Caco-2 (cell line): ENCODE measurements at places on chromosomes 1 and 21.

DNA sequence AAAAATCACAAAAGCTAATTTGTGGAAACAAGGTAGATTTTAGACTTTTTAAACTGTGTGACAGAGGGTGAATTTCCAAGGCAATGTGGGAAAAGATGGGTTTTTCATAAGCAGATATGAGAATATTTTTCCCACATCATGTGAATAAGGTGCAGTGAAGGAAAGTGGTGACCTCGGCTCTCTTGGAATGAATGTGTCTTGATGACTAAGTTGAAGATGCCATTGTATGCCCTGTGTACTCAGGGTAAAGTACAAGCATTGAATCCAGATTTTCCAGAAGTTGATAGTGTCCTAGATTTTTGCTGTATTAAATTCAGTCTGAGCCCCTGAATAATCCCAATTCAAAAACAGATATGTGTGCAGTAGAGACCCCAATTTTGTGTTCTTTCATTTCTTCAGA lies 442.6 kb upstream of the ADGRL2 start:
- no peak for DNase-seq

DNA sequence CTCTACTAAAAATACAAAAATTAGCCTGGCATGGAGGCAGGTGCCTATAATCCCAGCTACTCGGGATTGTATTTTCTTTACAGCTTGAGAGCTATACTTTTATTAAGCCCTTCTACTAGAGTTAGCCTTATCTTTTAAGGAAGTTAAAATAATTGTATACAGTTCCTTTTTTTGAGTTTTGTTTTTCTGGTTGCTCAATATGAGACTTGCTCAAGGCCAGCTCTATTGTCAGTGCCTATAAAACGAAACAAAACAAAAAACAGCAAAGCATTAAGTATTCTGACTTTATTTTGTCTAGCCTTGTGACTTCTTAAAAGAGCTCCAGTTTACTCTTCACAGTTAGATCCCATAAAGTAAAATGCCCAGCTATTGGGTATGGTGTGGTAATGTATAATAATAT lies 17.2 kb downstream of the PKN2 start:
- no peak for DNase-seq

- peak; percentile 17 for DNase-seq
These were observed 16.2 kb upstream of the COL18A1 start for GRCh38 chr21:45388611-45389296.

- peak; percentile 72 for DNase-seq
These were observed 12.2 kb upstream of the RIPK4 start for GRCh38 chr21:41778930-41779600.

GRCh38 chr1:243320224-243320623 lies 64.4 kb downstream of the SDCCAG8 start:
- DNase-seq: no peak

- DNase-seq: no peak
These were observed 4.3 kb upstream of the FUCA1 start for GRCh38 chr1:23872421-23872820.

- no peak for DNase-seq
These were observed 1.3 kb upstream of the PYGO2 start for GRCh38 chr1:154962795-154963330.

DNA sequence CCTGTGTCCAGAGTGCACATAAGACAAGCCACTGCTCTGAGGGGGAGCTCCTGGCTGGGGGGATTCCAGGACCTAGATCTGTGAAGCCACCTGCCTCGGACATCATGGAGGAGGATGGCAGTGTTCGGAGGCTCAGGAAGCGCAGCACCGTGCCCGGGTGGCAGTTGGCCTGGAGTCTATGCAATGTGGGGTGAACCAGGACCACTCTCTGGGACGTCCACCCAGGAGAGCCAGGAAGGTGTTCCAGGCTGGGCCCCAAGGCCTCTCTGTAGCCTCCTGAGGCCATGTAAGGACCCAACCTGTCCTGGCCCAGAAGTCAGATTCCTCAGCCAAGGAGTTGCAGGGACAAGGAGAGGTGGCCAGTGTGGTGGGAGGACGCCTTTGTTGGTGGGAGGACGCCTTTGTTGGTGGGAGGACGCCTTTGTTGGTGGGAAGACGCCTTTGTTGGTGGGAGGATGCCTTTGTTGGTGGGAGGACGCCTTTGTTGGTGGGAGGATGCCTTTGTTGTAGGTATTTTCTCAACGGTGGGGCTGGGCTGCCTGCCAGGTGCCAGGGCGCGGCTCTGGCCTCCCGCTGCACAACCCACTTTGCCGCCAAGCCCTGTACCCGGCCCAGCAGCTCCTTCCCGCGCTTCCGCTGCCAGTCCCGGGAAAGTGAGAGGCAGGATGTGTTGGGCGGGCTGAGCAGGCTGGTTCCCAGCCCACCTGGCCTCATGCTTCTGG lies 30.6 kb upstream of the BMP8B start:
- DNase-seq: no peak

GRCh38 chr1:94351481-94351880 lies 66.7 kb upstream of the ABCD3 start:
- no peak for DNase-seq

- DNase-seq: no peak
These were observed 563.6 kb upstream of the NEGR1 start for GRCh38 chr1:72845981-72846380.

DNA sequence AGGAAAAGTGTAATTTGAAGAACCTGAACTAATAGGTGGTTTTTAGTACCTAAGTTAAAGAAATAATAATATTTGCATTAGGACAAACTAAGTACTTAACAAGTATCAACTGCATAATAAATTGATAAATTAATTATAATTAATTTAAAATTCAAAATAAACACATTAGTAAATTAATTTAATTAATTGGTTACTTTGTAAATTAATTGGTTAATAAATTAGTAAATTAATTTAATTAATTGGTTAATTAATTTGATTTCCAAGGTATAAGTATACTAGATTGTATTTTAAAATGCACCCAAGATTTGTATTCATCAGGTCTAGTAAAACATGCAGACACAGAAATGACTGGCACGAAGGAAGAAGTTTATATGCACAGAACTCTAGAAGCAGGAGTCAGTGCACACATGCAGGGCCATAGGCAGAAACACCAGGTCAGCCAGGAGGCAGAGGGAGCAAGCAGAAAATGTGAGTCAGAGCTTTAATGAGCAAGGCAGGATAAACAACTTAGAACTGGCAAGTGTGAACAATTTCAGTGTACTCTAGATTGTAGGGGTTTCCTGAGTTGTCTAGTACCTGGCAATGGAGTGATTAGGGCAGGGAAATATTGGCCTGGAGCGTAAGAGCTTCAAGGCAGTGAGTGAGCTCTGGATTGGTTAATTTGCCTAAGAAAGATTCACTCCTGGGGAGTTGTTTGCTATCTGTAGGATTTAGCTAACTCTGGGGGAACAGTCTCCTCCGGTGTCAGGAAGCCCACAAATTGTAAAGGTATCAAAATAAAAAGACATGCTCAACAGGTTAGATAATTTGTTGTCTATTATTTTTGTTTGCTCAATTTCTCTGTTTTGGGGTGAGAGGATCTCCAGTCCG lies 665.7 kb downstream of the MRPL39 start:
- no peak for DNase-seq

GRCh38 chr1:4095433-4095971 lies 195.4 kb upstream of the C1orf174 start:
- no peak for DNase-seq

DNA sequence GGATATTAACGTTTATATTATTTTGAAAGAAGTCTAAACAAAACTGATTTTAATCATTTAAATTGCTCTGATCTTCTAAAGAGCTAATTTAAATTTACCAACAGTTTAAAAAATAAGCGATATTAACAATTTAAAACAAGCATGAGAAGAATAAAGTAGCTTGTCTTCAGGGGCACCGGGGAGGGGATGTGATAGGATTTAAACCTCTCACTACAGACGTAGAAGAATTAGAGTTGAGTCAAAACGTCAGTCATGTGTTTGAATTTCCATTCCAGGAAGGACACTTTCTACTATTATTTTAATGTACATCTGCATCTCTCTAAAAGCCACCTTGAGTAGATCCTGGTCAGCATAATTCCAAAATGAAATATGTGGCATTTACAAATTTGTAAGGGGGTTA lies 58.2 kb upstream of the TPTE start:
- DNase-seq: no peak

GRCh38 chr21:32844653-32845436 lies 73.3 kb upstream of the PAXBP1 start:
- no peak for DNase-seq
